Stimulated activated CD8-positive, alpha-beta memory T cell treated with anti-CD3 and anti-CD28 coated beads, Interleukin-4, amount 100 ng/mL, for 24 hours (primary cell): ENCODE measurements at places on chromosomes 6 and 20.
A peak's percentile ranks its signal among the peaks of the same experiment; 100 is the strongest.

- DNase-seq = no peak
Observed at GRCh38 chr20:10876558-10876957, 202.8 kb upstream of the JAG1 start.

DNA sequence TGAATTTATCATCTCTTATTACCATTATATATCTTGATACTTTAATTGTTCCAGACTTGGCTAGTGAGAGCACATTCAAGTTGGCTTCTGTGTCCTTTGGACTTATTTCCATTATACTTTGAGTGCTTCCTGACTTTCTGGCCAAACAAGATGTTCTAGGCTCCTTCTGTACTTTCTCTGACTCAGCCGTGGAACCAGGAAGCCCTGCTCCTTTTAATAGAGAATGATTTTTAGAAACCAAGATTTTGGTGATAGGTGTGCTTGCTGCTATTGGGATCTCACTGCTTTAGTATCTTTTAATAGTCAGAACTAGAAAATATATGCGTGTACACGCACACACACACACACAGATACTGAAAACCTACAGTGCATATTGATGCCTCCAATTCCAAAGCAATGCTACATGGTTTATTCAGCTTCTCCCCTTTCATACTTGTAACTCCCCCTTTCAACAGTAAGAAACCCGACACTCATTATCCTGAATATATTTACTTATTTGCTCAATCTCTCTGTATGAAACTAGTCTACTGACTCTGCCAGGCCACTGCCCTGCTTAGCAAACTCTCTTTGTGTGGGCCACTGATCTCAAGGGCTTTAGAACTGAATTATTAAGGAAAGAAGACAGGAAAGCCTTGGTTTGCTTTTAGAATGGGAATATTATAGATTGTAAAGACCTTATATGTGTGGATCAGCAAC, 42.7 kb upstream of the EZR start:
- DNase-seq = no peak

- no peak for DNase-seq
Observed at GRCh38 chr6:116420341-116420740, 40.8 kb upstream of the CALHM6 start.

- DNase-seq = peak; percentile 3
Observed at GRCh38 chr6:45923831-45924391, 91.7 kb downstream of the CLIC5 start.

DNA sequence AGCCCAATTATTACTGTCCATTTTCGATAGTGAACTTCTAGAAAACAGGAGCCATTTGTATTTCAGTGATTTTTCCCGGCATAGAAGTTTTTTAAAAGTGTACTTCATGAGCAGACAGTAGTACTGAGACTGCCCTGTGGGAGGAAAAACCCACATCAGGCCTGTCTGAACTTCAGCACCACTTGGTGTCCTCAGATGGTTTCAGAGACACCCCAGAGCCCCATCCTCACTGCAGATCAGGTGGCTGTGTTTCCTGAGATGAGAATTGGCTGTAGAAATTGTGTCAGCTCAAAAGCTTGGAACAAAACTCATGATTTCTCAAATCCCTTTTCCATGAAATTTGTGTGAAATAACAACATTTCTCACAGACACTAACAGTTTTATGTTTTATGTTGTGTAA, 110.0 kb upstream of the RIN2 start:
- no peak for DNase-seq

GRCh38 chr6:119067091-119067490, 11.4 kb downstream of the FAM184A start:
- no peak for DNase-seq

DNA sequence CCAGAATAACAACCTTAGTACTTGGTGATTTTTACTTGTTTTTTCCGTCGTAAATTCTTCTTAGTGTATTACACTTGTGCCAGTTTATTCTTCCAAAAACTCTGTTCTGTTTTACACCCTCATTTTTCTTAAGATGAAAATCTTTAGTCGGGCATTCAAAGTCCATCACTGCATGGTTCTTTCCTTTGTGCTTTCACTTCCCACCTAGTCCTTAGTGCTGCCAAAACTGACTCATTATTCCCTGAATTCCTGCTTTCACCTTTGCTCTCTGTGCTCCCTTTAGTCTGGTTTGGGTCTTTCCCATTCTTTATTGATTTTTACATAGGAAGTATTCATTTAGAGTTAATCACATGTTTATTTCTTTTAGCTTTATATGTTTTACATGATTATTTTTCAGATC, 3.3 kb downstream of the TRMT11 start:
- DNase-seq = no peak

DNA sequence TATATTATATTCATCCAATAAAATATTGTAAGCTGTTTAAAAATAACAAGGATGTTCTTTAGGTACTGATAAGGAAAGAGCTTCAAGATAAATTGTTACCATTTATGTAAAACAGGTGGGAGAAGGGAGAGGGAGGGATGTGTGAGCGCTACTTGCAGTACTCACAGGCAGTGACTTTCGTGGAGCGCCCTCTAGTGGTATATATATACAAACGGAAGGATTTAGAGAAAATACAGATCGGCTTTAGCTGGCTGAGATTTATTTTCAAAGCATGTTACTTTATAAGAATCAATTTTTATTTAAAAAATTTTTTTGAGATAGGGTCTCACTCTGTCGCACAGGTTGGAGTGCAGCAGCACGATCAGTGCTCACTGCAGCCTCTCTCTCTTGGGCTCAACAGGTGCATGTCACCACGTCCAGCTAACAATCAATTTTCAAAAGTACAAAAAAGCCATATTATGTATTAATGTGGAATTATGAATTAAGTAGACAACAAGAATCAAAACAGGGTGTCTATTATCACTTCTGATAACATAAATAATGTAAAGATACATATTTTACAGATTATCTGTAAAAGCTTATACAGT, 3.3 kb upstream of the MOG start:
- peak; percentile 7 for DNase-seq

DNA sequence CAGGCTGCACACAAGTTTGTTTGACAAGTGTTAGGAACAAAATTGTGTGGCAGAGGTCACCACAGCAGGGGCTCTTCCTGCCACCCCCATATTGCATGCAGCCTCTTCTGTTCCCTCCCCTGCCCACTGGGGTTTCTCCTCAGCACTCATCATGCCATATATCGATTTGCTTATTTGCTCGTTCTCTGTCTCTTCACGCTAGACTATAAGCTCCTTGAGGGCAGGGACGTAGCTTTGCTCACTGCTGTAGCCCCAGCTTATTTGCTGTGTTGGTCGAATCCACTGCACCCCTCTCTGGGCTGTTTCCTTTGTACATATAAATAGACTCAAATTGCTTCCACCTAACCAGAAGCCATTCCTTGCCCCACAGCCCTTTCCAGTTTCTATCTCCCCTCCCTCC, 19.6 kb downstream of the MAS1 start:
- DNase-seq = no peak

DNA sequence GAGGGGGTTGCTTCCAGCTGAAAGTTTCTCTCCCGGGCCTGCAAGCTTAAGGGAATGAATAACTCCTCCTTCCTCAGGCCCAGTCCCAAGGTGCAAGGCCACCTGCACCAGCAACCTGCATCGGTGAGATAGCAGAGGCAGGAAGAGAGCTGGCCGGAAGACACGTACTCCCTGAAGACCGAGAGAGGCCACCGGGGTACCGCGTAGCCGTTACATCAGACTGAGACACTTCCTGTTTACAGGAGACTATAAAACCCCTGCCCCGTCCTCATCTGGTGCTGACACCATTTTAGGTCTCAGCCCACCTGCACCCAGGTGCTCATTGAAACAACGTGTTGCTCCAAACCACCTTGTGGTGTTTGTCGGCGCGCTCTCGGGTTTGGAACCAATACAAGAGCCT, 60.5 kb upstream of the PRND start:
- DNase-seq = no peak

GRCh38 chr6:69942485-69942884, 76.1 kb downstream of the COL19A1 start:
- DNase-seq = no peak

GRCh38 chr20:53656293-53657202, 62.9 kb upstream of the ZNF217 start:
- no peak for DNase-seq

- no peak for DNase-seq
Observed at GRCh38 chr6:339480-339879, 47.2 kb downstream of the DUSP22 start.

GRCh38 chr6:110650755-110651154, 164.5 kb downstream of the CDK19 start:
- DNase-seq = no peak

GRCh38 chr6:49553384-49553783, 2.9 kb downstream of the C6orf141 start:
- DNase-seq = no peak

DNA sequence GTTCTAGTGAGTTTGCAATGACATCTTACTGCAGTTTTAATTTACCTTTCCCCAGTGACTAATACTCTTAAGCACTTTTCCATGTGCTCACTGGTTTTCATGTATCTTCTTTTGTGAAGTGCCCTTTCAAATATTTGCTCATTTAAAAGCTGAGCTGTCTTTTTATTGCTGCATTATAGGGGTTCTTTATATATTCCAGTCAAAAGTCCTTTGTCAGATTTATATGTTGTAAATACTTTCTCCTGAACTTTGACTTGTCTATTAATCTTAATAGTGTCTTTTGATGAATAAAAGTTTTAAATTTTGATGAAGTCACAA, 50.2 kb upstream of the ELOVL5 start:
- no peak for DNase-seq

- DNase-seq = no peak
Observed at GRCh38 chr20:50304501-50304856, 113.8 kb downstream of the CEBPB start.

GRCh38 chr20:9081423-9081966, 12.6 kb downstream of the PLCB4 start:
- no peak for DNase-seq

GRCh38 chr6:143838395-143838794, 4.7 kb upstream of the LTV1 start:
- no peak for DNase-seq

GRCh38 chr20:18056174-18057100, 1.3 kb downstream of the OVOL2 start:
- DNase-seq = no peak

DNA sequence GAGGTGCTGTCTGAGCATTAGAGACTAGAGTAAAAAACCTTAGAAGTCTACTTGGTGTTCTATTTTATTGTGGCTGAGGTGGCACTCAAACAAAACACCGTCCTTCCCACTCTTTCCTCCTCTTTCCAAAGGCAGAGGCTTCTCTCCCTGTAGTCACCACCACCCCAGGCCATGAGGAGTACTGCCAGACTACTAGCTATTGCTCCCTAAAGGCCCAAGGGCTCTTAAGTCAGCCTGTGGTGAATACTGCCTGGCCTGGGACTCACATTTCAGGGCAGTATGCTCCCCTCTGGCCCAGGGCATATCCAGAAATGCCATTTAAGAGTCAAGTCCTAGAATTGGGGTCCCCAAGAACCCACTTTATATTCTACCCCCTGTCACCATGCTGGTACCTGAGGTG, 309.7 kb upstream of the IMPG1 start:
- DNase-seq = no peak

DNA sequence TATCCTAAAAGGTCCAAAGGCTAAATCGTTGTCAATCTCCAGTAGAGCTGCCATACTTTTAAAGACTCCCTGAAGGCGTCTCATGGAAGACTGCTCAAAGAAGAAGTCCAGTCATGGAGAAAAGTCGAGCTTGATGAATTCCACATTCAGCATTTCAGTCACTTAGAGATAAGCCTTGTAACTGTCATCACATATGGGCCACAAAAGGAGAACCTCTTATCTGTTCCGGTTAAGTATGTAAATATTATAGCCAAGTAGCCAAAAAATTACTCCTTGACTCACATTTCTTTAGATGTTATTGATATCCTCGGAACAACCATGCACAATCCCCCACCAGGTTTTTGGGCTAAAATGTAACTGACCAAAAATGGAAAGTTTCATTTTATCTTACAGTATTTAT, 9.8 kb upstream of the CNKSR3 start:
- no peak for DNase-seq

- peak; percentile 42 for DNase-seq
Observed at GRCh38 chr6:33091957-33092356, 16.2 kb downstream of the HLA-DPB1 start.

DNA sequence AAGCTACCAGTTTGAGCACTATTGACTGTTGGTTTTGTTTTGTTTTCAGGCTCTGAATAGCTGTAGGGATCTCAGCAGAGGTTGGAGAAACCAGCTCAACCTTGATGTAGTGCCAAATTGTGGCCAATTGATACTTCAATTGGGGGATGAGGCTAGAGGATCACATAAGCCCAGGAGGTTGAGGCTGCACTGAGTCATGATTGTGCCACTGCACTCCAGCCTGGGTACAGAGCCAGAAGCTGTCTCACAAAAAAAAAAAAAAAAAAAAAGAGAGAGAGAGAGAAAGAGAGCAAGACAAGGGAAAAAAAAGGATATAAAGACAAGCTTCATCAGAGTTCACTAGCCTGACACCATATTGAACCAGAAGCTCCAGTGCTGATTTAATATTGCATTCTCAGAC, 702.1 kb downstream of the FRK start:
- DNase-seq = no peak

GRCh38 chr20:31870726-31871617, 538 bp downstream of the TTLL9 start:
- no peak for DNase-seq

DNA sequence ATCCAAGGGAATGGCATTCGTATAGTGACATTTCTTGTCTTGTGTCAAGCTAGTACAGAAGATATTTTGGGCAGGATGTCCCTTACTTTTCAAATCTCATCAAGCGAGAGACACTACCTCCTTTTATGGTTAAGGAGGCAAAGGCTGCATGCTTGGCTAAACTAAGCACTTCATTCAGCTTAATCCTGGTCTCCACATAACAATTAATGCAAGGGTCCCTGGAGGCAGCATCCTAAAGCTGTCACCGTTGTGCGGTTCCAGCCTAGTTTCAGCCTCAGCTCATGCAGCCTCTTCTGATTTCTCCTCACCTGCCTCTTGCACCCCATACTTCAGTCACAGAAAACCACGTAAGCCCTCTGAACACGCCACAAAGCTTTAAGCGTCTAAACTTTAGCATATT, 67.1 kb upstream of the SLC22A23 start:
- DNase-seq = no peak

- DNase-seq = no peak
Observed at GRCh38 chr6:136566007-136566487, 15.8 kb upstream of the MAP7 start.

DNA sequence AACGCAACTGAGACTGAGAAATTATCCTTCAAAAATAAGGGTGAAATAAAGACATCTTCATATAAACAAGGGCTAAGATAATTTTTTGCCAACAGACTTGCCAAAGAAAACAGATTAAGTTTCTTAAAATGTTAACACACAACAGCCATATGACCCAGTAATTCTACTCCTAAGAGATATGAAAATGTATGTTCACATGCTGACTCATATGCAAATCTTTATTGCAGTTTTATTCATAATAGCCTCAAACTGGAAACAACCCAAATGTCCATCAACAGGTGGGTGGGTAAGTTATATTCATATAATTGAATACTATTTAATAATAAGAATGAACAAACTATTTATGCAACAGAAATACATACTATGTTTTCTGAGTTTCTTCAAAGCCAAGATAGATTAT, 140.1 kb downstream of the REV3L start:
- DNase-seq = no peak

- DNase-seq = no peak
Observed at GRCh38 chr20:33814238-33814712, 3.1 kb downstream of the CHMP4B start.
